ENCODE measurements at places on chromosomes 12 and 14.
A peak's percentile ranks its signal among the peaks of the same experiment; 100 is the strongest.

DNA sequence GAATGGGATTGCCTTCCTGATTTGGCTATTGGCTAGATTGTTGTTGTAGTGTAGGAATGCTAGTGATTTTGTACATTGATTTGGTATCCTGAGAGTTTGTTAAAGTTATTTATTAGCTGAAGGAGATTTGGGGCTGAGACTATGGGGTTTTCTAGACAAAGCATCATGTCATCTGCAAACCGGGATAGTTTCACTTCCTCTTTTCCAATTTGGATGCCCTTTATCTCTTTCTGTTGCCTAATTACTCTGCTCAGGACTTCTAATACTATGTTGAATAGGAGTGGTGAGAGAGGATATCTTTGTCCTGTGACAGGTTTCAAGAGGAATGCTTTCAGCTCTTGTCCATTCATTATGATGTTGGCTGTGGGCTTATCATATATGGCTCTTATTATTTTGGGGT lies 265.7 kb upstream of the MGAT4C start:
- DNase-seq, result no peak

DNA sequence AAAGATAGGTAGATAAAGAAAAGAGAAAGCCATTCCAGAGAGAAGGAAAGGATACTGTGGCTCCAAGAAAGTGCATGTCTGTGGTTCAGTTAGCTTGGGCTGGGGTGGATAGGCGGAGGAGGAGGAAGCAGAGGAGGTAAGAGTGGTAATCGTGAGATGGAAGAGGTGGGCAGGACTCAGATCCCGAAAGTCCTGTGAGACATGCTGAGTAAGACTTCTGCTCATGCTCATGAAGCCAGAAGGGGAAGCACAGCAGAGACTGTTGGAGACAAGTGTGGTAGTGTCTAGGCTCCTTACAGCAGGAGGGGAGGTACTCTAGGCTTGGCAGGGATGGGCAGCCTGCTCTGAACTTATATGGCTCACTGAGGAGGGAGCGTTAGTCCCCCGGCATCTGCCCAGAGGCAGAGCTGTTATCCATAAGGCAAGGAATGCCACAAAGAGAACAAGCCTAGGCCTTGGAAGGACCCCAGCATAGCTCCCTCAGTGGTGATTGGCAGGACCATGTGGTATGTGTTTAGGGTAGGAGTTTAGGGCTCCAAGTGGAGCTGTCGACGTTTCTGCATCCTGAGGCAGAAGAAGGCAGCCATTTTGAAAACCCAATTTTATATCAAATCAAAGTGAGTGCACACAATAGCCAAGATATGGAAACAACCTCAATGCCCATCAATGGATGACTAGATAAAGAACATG lies 135.3 kb downstream of the SMOC1 start:
- DNase-seq, result no peak

GRCh38 chr12:91007531-91008290 lies 2.9 kb upstream of the EPYC start:
- no peak for DNase-seq

- DNase-seq, result no peak
Observed at GRCh38 chr14:59182641-59183040, 5.8 kb upstream of the DAAM1 start.

DNA sequence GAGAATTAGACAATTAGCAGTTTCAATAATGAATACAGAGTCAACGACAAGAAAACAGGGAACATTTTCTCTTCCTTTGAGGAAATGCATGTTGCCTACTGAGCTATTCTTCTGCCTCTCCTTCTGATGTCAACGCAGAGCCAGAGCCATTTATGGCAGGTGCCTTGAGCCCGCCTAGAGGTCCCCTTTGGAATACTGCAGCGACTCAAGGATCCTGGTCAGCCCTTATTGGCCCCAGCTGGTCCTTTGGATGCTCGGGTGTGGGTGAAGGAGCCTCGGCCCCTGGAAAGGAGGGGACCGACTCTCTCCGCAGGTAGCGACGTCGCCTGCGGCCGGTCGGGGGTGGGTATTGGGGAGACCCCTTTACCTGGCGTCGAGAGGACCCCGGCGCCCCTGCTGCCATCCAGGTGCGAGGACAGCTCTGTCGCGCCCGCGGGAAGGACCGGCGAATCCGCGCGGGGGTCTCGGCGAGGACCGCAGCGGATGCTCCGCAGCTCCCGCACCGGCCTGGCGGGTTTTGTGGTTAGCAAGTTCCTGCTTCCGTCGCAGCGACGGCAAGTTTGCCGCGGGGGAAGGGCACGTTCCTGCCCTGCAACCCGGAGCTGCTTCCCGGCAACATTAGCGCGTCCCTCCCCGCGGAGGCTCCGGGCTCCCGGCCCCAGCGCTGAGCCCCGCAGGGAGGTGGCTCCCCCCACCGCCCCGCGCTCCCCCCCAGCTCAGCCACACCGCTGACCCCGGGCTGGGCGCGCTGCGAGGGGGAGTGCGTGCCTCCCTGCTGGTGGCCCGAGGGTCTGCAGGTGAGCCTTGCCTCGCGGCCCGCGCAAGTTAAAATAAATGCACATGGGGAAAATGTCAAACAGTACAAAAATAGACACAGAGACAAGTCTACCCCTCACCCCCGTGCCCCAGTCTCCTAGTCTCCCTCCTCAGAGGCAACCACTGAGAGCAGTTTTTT lies at the start of gene MANSC1:
Gene MANSC1 (minus strand): TSS at position 532 of the 955 bp plus-strand sequence. CDS start 6,928 bp downstream, outside the sequence.
- DNase-seq, result peak; percentile 43

GRCh38 chr12:51926718-51927117 lies 19.4 kb downstream of the ACVRL1 start:
- peak; percentile 30 for DNase-seq

DNA sequence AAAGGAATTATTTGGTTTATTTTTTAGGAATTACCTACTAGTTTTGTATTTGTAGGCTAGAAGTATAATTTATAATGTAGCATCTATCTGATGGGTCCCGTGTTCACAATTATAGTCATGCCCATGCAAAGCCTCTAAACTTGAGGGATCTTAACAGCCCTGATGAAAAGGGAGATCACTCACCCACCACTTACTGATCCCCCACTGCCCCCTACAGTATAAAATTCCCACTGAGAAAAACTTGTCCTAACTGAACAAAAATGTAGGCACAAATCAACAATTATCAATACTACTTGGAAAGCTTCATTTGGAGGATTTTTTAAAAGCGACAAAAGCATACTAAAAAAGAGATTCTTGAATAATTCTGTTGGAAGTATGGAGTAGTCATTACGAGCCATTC lies 21.0 kb downstream of the WIF1 start:
- DNase-seq, result no peak

GRCh38 chr14:37170237-37170636 lies 2.2 kb downstream of the SLC25A21 start:
- no peak for DNase-seq

All from stimulated activated CD4-positive, alpha-beta T cell treated with anti-CD3 and anti-CD28 coated beads, Interleukin-4, amount 100 ng/mL, for 48 hours (primary cell).